ENCODE measurements at places on chromosomes 16 and 17.

- no peak for DNase-seq
Measured at GRCh38 chr17:42338427-42338985, 49.7 kb downstream of the STAT3 start.

- DNase-seq, result no peak
Measured at GRCh38 chr16:72172105-72173034, at the start of gene PMFBP1. TSS of gene PMFBP1 (minus strand) at chr16:72172155. CDS start at chr16:72171208, 947 bp downstream.

- DNase-seq, result no peak
Measured at GRCh38 chr17:52148288-52148968, 10.1 kb downstream of the CA10 start.

DNA sequence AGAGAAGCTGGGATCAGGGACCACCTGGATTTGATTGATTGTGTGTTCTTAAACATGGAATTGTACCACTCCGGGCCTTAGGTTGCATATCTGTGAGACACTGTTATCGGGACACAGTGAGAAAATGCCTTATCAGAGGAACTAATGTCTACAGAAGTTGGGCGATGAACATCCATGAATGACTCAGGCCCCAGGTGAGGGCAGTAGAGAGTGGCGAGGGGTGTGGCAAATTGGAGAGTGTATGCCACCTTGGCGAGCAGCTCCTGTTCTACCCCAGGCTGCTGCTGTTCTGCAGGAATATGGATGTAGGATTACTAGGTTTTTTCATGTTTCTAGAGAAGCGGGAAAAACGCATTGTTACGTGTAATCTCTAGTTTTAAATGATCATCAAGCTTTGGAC, 38.8 kb downstream of the CLEC16A start:
- DNase-seq, result peak; percentile 29

GRCh38 chr16:1674751-1675664, 3.1 kb upstream of the JPT2 start:
- DNase-seq, result no peak

- DNase-seq, result no peak
Measured at GRCh38 chr16:86995456-86995855, 321.7 kb downstream of the C16orf95 start.

DNA sequence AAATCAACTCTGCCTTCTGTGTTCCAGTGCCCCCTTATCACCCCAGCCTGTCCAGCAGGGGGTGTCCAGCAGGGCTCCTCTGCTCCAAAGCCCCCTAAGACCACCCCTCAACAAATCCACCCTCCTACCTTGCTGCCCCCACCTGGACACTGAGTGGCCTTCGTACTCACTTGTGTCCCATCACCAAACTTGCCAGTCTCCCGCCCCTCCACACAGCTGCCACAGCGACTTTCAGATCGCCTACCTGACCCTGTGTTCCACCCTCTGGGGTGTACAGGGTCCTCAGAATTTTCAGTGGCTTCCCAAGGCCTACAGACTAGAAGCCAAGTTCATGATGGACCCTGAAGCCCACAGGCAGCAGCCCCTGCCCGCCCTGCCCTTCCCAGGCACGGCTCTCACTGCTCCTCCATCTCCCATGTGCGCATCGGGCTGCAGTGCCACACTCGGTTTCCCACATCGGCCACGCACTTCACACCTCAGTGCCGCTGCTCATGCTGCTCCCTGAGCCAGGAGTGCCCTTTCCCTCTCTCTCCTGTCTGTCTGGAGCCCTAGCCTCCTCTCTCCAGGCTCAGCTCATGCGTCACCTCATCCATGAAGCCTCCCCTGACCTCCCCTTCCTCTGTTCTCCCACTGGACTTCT, 11.8 kb downstream of the KCNH6 start:
- DNase-seq, result no peak

GRCh38 chr16:56259425-56259779, 68.1 kb downstream of the GNAO1 start:
- DNase-seq, result no peak

DNA sequence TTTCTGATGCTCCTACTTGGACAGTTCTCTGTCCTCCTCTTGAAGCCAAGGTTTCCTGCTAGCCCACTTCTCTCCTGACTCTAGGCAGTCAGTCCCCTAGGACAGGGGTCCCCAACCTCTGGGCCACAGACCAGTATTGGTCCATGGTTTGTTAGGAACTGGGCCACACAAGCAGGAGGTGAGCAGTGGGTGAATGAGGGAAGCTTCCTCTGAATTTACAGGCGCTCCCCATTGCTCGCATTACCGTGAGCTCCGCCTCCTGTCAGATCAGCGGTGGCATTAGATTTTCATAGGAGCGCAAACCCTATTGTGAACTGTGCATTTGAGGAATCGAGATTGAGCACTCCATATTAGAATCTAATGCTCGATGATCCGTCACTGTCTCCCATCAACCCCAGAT, 55.7 kb downstream of the GNA13 start:
- DNase-seq, result no peak

DNA sequence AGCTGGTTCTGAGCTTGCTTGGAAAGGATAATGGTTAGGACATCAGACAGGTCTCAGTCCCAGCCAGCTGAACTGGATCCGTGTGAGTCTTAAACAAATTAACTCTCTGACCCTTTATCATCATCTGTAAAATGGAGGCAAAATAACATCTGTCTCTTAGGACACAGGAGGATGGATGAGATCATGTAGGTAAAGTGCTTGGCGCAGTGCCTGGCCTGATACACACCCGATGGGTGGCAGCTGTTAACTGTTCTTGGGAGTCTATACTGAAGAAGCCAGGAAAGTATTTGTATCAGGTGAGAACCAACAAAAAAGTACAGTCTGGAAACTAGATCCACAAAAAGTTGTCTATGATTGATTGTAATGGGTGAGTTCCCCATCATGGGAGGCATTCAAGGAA, 188.6 kb downstream of the C16orf78 start:
- DNase-seq, result no peak

GRCh38 chr17:35284955-35285354, 42.1 kb downstream of the SLFN5 start:
- DNase-seq, result no peak

DNA sequence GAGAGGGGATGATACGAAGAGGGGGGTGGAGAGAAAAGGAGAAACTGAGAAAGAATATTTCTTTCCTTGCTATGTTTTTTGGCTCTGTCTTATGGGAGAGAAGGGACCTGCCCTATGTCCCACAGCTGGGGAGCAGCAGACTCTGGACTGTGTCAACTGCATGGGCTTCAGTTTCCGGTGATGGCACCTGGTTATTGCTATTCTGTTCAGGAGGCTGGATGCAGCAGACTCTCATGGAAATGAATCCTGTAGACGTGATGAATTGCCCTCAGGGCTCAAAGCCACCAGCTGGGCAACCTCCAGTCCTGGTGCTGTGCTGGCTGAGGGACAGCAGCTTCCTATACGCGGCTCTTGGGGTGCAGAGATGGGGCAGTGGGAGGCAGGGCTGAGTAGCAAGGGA, 121.2 kb downstream of the HAPSTR1 start:
- no peak for DNase-seq

DNA sequence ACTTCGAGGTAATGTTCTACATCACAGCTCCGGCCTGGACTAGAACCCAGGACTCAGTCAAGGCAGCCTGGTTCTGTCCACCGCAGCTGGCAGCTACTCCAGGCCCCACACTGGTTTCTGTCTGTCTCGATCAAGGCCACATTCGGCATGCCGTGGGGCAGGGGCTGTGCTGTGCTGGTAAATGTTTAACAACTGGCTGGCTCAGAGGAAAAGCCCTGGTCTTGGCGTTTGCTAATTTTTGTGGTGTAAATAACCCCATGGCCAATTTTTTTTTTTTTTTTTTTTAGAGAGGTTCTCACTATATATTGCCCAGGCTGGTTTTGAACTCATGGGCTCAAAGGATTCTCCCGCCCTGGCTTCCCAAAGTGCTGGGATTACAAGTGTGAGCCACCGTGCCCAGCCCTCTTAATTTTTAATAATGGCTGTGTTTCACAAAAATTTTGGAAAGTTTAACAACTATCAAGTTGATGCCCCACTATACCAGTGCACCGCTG, 328 bp upstream of the DRC7 start:
- DNase-seq, result no peak

DNA sequence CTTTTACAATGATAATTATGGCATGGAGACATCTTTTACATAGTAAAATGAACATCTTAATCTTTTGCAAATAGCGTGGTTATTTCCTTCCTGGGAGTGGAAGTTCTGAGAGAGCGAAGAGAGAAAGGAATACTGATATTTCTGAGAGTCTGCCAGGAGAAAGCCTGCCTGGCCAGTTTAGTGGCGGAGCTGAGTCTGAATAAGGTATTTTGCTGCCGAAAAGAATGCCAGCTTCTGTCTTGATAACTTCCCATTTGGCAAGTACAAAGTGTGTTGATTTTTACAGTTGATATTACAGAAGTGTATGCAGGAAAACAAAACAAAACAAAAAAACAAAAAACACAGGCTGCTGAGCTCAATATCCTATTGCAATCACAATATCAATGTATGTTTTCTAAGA, 55.9 kb downstream of the KCNJ2 start:
- no peak for DNase-seq

- no peak for DNase-seq
Measured at GRCh38 chr17:81164371-81165245, 699 bp upstream of the PVALEF start.

- no peak for DNase-seq
Measured at GRCh38 chr17:58528443-58528842, 14.0 kb upstream of the MTMR4 start.

- DNase-seq, result no peak
Measured at GRCh38 chr16:89102041-89102471, 8.4 kb downstream of the ACSF3 start.

DNA sequence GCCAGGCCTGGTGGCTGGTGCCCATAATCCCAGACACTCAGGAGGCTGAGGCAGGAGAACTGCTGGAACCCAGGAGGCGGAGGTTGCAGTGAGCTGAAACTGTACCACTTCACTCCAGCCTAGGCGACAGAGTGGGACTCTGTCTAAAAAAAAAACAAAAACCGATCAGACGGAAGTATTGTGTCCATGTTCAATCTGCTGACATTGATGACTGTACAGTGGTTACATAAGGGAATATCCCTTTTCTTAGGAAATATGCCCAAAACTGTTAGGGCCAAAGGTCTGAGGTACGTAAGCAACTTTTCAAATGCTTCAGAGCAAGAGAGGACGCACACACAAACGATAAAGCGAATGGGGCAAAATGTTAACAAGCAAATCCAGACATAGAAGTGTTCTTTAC, 69.8 kb upstream of the DNAH17 start:
- DNase-seq, result no peak

DNA sequence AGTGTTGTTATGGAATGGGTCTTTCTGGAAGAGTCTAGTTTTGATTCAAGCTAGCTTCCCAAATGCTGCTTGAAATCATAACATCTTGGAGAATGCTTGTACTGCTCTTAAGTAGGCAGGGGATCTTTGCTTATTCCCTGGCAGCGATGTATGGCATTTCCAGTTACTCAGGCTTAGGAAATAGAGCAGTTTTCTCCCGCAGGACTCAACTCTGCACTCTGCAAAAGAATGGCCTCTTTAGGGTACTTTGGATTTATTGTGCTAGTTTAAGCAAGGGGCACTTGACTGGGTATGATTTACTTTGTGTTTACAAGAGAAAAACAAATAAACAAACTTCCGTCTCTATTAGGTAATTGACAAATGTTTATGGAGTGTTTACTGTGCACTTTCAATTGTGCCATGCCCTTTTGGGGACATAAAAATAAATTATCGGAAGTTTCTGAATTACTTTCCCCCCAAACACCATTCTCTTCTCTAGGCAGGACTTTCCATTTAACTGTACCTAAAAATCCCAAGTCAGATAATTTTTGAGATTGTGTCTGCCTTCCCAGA, 164.0 kb downstream of the MAP2K6 start:
- no peak for DNase-seq

GRCh38 chr16:70611785-70612303, 34.5 kb upstream of the IL34 start:
- DNase-seq, result no peak

GRCh38 chr17:78596871-78597764, 19.9 kb upstream of the DNAH17 start:
- no peak for DNase-seq

GRCh38 chr17:67044940-67045339, 586 bp downstream of the CACNG1 start:
- DNase-seq, result no peak

DNA sequence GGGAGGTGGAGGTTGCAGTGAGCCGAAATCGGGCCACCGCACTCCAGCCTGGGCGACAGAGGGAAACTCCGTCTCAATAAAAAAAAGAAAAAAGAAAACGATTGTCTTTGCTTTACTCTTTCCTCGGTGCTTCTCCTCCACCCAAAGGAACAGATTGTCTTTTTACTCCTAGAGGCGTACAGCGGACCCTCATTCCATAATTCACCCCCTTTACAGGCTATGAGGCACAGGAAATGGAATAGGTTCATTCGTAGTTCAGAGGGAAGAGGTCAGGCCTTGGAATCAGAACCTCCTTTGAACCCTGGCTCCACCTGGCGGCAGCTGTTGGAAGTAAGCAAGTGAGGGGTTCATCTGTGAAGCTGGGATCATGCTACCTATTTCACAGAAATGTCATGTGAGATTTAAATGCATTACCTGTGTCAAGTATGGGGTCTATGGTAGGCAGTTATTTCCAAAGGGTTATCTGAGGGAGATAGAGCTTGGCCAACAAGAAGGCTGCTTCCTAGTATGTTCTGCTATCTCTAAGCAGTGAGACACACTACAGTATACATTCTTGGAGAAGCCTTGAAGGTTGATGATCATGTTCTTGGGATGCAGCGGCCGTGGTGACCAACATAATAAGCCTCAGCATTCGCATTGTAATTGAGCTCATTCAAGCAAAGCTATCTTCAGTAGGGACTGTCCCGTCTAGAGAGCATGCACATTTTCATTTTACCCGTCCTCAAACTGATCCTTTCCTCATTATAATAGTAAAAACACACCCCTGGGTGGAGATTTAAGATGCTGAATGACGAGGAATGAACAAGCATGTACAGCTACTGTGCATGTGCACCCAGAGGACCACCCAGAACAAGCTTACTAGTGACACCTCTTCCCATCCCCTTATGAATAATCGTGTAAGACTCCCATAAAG, 18.7 kb upstream of the ZNF689 start:
- peak; percentile 80 for DNase-seq

- DNase-seq, result peak; percentile 71
Measured at GRCh38 chr17:32998111-32998886, 6.7 kb downstream of the SPACA3 start.

DNA sequence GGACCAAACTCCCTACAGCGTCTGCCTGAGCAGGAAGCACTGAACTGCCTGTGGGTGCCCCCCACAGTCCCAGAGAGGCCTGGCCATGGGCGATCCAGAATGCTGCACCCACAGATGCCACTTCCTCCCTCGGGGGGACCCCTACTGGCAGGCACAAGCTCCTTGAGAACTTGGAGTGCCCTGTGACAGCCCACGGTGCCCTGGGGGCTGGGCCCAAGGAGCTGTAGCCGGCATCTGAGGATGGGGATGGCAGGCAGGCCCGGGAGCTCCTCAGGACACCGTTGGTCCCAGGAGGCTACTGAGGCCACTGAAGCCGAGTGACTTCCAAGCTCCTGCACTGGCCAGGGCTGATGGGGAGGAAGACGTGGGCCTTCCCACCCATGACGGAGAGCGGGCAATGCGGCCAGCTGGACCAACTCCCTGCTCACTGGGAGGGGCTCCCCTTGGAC, 15.1 kb upstream of the RASD1 start:
- DNase-seq, result no peak

GRCh38 chr17:57408071-57408811, 151.9 kb downstream of the MSI2 start:
- no peak for DNase-seq
